ENCODE measurements at places on chromosomes 12 and 14. TPM values are rescaled to one million over a fixed set of nuclear protein-coding genes. Genes with fewer than 3 reads are reported as not detected.

GRCh38 chr12:80862531-80862930 lies 75.2 kb downstream of the LIN7A start:
- DNase-seq: no peak
- no peak overlapping the region for H3K27ac ChIP-seq
- peaks cover 12% of the 10 kb centered on the region for H3K27me3 ChIP-seq
- H3K36me3 ChIP-seq: no peaks in the 10 kb centered on the region
- no peaks in the 10 kb centered on the region for H3K4me1 ChIP-seq

DNA sequence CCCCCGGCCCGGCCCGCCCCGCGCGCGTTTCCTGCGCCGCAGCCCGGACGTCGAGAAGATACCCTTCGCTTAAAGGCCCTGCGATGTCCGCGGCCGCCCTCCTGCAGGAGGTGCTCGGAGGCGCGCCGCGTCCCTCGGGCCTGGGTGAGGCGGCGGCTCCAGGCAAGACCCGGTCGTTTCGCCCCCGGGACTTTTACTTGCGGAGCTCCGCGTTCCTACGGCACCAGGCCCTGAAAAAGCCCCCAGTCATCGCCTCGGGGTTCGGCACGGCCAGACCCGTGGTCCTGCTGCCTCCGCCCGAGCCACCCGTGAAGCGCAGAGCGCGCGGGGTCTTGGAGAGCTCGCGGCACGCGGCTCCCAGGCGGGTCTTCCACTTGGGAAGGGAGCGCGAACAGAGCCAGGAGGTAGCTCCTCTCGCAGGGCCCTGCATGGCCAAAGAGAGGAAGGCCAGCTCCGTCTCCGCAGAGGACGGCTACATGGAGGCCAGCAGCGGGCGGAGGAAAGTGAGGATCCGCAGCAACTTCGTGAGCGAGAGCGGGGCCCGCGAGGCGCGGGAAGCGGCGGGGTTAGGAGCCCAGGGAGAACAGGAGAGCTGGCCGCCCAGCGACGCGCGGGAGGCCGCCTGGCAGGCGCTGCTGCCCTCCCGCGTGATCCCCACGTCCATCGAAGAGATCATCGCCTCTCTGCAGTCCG lies 26.9 kb downstream of the TTC6 start:
- no peak overlapping the region for H3K27ac ChIP-seq
- H3K36me3 ChIP-seq: no peaks in the 10 kb centered on the region
- no peak overlapping the region for H3K4me3 ChIP-seq
- H3K27me3 ChIP-seq: no peaks in the 10 kb centered on the region
- peaks cover 9% of the 10 kb centered on the region for H3K4me1 ChIP-seq

DNA sequence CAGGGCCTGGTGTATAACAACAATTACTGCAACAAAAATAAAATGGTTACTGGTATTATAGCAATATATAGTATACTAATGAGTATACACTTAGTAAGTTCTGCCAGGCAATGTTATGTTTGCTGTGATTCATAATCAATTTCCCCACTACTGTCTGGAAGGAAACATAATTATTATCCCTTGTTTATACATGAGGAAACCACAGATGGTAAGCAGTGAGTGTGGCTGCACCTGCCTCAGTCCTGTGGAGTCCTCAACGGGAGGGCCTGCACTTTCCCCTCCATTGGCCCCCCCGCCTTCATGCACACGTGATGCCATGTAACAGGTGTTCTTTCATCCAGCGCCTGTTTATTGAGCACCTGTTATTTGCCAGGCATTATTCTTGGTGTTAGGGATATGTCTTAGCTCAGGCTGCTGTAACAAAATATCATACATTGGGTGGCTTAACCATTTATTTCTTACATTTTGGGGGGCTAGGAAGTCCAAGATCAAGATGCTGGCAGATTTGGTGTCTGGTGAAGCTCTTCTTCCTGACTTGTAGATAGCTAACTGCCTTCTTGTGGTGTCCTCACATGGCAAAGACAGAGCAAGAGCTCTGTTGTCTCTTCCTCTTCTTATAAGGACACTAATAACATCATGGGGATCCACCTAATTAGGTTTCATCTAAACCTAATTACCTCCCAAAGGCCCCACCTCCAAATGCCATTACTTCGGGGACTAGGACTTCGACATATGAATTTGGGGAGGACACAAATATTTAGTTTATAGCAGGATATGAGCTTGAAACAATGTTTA lies 59.5 kb upstream of the CHGA start:
- H3K4me3 ChIP-seq: no peak overlapping the region
- no peaks in the 10 kb centered on the region for H3K27me3 ChIP-seq
- H3K4me1 ChIP-seq: no peaks in the 10 kb centered on the region
- H3K27ac ChIP-seq: no peak overlapping the region
- no peaks in the 10 kb centered on the region for H3K36me3 ChIP-seq

- no peaks in the 10 kb centered on the region for H3K27me3 ChIP-seq
- H3K4me3 ChIP-seq: no peak overlapping the region
These were observed 243.5 kb downstream of the FBXL14 start for GRCh38 chr12:1350934-1351240.

DNA sequence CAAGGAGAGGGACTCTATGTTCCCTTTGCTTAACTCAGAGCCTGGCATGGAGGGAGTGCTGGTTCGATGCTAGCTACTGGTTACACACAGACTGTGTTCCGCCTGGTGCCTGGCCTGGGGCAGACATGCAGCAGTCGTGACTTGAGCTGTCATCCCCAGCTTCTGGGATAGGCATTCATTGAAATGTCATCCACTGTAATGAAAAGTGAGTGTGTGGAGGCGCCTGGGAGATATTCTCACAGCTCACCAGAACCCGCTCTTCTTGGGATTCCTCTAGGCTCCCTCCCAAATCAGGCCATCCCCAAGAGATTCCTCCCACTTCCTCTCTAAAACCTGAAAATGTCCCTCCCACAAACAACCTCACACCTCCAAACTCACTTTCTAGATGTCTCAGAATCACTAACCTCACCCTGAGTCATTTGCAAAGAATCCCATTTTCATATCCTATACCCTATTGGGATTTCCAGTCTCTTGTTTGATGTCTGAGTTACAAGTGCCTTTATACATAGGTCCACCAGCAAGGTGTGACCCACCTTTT lies 82.8 kb downstream of the CRACR2A start:
- no peak overlapping the region for H3K27ac ChIP-seq
- H3K36me3 ChIP-seq: peaks cover 3% of the 10 kb centered on the region
- H3K27me3 ChIP-seq: no peaks in the 10 kb centered on the region
- H3K4me1 ChIP-seq: no peaks in the 10 kb centered on the region

- no peak overlapping the region for H3K27ac ChIP-seq
- no peaks in the 10 kb centered on the region for H3K27me3 ChIP-seq
- H3K4me1 ChIP-seq: no peaks in the 10 kb centered on the region
- H3K36me3 ChIP-seq: no peaks in the 10 kb centered on the region
- H3K4me3 ChIP-seq: no peak overlapping the region
These were observed 97.8 kb upstream of the FERMT2 start for GRCh38 chr14:53048631-53049030.

Gene ACOT6
- total RNA-seq: not detected

Gene CELA1
- total RNA-seq: not detected

Gene CLEC4A
- 0.69 TPM for total RNA-seq

Gene EFS
- total RNA-seq: 0.10 TPM

Measured in HCT116 (cell line).